Fibroblast of upper back skin (primary cell): ENCODE measurements at places on chromosomes 1 and 21.

DNA sequence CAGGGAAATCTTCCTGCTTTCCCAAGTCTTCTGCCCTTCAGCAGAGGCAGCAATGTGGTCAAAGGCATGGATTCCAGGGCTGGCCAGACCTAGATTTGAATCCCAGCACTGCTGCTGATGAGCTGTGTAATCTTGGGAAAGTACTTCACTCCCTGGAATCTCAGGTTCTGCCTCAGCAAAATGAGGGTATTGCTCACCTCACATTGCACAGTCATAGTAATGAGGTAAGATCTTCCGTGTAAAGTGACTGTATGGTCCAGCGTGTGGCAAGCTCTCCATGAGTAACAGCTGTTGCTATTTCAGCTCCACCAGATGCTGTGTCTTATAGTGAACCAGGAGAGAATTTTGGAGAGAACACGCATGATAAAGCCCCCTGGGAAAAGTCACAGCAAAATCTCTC is 56.1 kb upstream of the F3 start:
- DNase-seq: peak; percentile 54

DNA sequence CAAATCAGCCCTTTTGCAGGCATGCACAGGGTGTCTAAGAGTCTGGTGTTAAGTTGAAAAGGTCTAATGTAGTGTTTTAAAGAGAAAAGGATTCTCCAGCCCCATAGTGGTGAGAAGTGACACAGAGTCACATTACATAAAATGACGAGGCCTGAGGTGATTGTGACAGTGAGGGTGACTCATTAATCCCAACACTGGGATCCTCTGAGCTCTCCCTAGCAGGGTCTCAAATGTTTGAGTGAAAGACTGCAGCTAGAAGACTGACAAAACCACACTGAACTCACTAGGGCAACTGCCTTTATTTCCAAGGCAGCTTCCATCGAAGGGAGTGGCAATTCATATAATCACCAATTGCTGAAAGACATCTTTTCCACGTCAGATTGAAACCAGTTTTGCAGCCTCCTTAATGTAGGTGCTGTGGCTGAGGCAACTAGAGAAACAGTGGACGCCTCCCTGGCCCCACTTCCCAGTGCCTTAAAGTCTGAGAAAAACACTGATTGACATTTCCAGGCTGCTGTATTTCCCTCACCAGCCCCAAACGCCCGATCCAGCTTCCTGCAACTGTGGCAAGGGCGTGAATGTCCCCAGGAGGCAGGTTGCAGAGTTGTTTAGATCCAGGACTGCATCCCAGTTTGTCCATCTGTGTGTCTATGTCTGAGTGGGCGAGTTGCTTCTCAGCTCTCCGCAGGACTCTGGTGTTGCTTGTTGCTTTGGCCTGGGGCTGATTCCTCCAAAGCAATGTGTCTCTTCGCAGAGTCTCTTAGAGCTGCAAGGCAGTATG is 81.4 kb downstream of the RUNX1 start:
- DNase-seq: no peak

DNA sequence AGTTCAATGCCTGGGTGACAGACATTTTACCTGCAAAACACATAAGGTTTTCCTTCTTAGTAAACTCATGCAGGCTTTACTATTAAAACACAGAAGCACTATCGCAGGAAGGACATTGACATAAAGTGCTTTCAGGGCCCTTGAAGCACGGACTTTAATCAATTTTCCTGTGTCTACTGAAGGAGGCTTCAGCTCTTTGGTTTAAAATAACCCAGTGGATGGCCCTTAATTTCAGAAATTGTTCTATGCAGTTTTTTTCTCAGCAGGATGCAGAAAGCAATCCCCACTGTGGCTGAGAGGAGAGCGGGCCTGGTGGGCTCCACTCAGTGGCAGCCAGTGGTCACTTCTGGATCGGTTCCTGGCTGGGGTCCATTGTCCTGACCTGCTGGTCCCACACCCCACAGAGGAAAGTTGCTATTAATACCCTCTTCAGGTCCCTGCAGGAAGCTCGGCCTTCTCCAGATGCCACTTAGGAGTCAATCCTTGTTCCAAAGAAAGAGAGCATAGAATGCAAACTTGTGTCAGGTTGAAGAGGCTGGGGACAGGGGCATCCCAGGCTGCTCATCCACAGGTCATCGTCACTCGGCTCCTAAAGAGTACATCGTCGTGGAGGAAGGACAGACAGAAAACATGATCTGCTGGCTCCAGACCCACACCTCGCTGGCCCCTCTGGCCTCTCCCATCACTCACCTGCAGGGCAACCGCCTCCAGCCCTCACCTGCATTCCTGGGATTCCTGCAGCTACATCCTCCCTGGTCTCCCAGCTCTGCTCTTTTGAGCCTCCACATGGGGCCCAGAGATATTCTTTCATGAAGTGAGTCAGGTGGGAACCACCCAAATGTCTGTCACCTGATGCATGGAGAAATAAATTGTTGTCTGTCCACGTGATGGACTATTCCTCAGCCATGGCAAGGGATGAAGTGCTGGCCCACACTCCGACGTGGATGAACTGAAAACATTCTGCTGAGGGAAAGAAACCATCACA is 153.1 kb downstream of the PSMG1 start:
- DNase-seq: no peak

- DNase-seq: peak; percentile 77
Observed at GRCh38 chr1:218718206-218718605, 373.1 kb downstream of the TGFB2 start.

- DNase-seq: no peak
Observed at GRCh38 chr1:90262791-90263190, 267.9 kb downstream of the ZNF326 start.

DNA sequence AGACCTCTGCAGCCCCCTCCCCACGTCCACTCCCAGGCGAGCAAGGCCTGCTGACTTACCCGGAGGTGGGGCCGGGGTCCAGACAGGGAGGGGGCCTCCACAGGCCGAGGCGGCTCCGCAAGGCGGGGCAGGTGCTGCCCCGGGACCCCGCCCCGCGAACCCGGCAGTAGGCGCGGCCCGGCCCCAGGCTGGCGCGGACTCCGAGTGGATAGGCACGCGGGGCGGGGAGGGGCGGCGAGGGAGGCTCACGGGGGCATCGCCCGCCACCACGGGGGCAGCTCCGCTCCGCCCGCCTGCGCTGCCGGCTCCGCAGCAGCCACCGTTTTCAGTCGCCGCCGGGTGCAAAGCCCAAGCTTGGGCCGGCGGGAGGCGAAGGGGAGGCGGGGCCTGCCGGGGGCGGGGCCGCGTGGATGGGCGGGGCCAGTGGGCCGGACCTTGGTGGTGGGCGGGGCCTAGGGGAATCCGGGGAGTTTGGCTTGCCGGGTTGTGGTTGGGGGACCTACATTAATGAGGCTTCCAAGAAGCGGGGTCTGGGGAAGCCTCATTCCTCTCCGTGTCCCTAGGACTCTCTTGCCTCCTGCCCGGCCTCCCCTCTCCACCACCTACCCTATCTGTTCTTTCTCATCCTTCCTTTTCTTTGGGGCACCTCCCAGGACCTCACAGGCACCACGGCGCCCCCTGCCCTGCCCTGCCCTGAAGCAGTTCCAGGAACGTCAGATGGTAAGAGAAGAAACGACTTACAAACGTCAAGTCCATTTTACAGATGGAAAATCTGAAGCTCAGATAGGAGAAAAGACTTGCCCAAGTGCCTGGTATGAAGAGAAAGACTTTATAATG is at the start of gene RIMS3:
Gene RIMS3, minus strand, starts transcription at position 348 of the 837 bp plus-strand sequence. CDS start 23,757 bp downstream, outside the sequence.
- DNase-seq: peak; percentile 51

GRCh38 chr21:15843766-15844165 is 114.0 kb downstream of the USP25 start:
- no peak for DNase-seq

- DNase-seq: no peak
Observed at GRCh38 chr1:23492132-23492720, 8.2 kb upstream of the ASAP3 start.

DNA sequence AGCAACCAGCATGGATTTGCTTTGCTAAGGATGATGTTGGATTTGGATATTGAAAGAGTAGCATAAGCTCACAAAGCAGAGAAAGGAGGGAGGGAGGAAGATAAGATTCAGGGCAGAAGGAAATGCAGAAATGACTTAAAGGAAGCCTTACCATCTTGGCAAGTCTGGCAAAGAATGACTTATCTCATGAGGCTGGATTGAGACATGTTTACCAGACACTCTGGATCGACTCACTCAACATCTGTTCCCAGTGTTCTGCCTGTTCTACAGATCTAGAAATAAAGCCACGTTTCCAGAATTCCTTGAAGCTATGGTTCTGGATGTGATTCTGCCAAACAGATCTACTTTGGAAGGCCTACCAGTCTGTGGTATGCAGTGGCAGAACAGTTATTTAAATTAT is 38.8 kb upstream of the CTBS start:
- no peak for DNase-seq

- DNase-seq: no peak
Observed at GRCh38 chr1:69077633-69078032, 490.1 kb upstream of the LRRC7 start.

- DNase-seq: peak; percentile 48
Observed at GRCh38 chr1:61081686-61082310, 563 bp upstream of the NFIA start.

DNA sequence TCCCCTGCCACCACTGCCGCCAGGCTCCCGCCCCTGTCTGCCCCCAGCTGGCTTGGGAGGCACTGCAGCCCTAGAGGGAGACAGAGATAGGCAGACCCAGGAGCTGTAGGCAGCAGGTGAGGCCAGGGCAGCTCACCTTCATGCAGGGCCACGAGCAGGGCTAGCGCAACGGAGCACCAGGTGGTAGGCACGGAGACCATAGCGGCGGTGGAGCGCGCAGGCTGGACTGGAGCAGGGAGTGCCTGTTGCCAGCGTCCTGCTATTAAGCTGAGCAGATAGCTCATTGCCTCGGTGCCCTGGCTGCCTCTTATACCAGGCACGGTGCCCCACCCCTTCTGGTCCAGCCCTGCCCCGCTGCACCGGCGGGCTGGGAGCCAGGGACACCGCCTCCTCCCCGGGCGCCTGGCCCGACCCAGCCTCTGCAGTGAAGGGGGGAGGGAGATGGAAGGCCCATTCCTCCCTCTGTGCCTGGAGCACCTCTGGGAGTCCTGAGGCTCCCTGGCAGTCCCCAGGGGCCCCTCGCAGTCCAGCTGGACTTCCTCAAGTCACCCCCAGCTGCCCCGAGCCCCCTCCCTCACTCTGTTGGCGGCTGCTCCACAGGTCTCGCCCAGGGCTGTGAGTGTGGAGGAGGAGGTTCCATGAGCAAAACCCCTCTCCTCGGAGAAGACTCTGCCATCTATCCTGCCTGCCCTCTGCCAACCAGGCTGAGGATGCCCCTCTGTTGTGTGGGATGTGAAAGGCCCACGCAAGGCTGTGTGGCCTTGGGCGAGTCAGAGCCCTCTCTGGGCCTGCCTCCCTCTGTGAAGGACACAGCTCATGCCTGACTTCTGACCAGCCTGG is at the start of gene EDN2:
Gene EDN2, minus strand, starts transcription at position 282 of the 840 bp plus-strand sequence. Its CDS starts 82 bp downstream, at position 200.
- no peak for DNase-seq

DNA sequence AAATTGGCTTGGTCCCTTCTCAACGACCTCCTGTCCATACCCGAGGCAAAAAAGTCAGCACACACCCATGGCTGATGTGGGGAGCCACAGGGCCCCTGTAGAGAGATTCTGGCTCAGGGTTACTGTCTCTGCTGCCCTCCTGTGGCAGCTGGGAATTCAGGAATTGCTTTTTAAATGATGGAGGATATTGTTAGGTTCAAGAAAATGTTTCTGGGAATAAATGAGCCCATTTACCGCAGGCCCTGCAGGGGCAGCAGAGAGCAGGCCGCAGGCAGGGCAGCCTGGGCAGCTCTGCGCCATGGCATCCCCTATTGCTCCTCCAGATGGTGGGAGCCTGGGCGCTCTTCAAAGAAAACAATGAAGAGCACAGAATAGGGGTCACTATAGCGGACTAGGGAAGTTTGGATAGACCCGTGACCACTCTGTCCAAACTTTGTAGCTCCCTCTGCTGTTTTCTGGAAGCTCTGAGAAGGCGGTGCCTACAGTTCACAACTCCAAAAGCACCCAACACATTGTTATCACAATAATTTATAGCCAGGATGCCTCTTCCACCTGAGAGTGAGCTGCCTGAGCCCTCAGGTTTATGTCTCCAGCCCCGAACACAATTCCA is 201.1 kb downstream of the BACH1 start:
- DNase-seq: peak; percentile 60
